Hematopoietic multipotent progenitor cell treated with erythropoietin and hydrocortisone succinate and interleukin-3 and kit ligand, for 6 days (in vitro differentiated cells): ENCODE measurements at places on chromosomes 12 and 14.
A peak's percentile ranks its signal among the peaks of the same experiment; 100 is the strongest.

GRCh38 chr14:33979613-33980276 lies 28.9 kb upstream of the EGLN3 start:
- no peak for DNase-seq

GRCh38 chr12:108982621-108983219 lies 38.1 kb downstream of the SVOP start:
- no peak for DNase-seq

DNA sequence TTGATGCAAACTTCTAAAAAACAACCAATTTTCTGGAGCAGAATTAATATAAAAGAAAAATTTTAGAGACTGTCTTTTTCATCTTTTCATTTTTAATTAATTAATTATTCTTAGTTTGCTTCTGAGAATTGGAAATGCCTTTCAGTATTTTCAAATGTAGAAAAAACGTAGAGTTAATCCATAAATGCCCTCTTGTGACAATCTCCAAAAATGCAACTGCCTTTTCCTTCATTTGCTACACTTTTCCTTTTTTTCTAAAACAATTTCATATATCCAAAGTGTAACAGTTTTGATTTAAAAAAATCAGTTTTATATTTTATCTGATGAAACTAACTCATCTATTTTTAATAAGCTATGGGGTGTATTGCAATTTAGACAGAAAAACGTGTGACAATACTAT lies 409.3 kb downstream of the PRKD1 start:
- no peak for DNase-seq

DNA sequence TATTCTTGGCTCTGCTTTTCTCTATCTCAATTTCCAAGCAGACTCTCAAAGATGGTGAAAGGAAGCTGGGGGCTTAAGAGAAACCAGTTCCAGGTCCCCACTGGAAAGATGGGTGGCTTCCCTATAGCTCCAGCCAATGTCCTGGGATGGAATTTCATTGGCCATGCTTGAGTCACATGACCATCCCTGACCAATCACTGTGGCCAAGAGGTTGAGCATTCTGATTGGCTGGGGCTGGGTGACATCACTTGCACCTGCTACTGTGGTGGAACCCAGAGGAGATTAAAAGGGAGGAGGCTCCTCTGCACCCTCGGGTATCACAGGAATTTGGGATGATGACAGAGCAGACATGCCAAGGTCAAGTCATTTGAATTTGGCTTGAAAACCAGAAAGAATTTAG lies 436.5 kb downstream of the TMEM132D start:
- DNase-seq: no peak

DNA sequence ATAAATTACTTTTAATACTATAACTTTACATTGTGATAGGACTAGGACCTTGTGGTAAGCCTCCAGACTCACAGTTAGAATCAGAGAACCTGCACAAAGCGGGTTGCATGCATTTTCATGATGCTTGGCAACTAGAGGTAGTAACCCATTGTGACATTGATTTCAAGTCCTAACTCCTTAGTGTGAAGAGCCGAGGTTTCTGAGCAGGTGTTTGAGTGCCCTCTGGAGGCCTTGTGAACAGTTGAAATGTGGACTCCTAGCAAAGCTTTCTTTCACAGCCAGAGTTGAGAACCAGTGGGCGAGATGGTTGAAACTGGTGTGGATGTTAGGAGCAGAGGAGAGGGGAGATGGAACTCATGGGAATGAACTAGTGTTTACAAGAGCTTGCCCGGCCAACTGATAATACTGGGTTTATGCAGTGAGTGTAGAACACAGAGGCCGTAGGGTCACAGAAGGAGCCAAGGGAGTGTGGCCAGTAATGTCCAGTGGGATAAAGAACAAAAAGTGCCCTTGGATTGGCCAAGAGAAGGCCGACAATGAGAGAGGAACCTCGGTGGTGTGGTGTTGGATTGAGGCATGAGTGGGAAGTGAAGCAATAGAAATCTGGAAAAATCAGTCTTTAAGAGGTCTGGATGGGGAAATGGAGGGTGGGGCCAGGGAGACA lies 10.9 kb downstream of the ZNF664 start:
- DNase-seq: peak; percentile 85

DNA sequence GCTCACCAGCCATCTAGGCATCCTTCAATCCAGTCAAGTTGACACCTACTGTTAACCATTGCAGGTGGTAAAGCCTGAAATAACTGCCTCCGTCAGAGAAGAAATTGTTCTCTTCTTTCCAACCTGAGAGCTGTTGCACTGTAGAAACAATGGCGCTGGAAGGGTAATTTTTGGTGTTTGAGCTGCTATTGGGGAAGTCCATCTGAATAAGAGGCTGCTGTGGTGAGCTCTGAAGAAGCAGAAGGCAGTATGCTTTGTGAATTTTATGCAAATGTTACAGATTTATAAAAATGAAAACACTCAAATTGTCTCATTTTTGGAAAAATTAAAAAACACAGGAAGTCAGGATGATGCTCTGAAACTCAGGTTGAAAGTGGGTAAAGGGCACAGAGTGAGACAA lies 60.2 kb downstream of the SNAPC1 start:
- DNase-seq: no peak

GRCh38 chr14:61636291-61636690 lies 59.0 kb upstream of the HIF1A start:
- no peak for DNase-seq

GRCh38 chr12:132336451-132337413 lies 7.3 kb upstream of the GALNT9 start:
- no peak for DNase-seq

- no peak for DNase-seq
Observed at GRCh38 chr12:89706986-89707702, 1.5 kb downstream of the ATP2B1 start.

GRCh38 chr12:56119361-56119796 lies 1.3 kb downstream of the ZC3H10 start:
- DNase-seq: peak; percentile 95
